ENCODE measurements at places on chromosomes 5 and 9.

DNA sequence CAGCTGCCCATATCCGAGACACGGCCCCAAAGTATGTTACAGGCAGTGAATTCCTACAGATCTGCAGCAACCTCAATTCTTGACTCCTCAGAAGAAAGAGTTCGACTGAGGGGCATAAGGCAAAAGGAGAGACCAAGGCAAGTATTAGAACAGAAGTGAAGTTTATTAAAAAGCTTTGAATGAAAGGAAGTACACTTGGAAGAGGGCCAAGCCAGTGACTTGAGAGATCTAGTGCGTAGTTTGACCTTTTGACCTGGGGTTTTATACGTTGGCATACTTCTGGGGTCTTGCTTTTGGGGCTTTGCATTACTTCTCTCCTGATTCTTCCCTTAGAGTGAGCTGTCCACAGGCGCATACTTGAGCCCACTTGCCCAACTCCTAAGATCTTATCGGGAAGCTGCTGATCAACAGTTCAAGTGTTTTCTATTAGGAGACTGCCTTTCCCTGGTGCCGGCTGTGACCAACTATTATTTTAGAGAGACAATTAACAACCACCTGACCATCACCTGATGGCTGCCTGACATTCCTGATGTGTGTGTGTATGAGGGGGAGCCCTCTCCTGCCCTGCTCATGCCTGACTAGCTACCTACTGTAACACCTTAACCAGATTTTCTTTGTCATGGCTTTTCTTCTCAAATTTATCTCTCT, 1.5 kb upstream of the DEPDC1B start:
- DNase-seq: no peak

GRCh38 chr5:157484768-157485167, 24.8 kb downstream of the NIPAL4 start:
- DNase-seq: no peak

GRCh38 chr5:126917918-126918614, 112.3 kb downstream of the MARCHF3 start:
- DNase-seq: peak; percentile 33

- no peak for DNase-seq
Observed at GRCh38 chr9:9061627-9062026, 1262.0 kb upstream of the DMAC1 start.

DNA sequence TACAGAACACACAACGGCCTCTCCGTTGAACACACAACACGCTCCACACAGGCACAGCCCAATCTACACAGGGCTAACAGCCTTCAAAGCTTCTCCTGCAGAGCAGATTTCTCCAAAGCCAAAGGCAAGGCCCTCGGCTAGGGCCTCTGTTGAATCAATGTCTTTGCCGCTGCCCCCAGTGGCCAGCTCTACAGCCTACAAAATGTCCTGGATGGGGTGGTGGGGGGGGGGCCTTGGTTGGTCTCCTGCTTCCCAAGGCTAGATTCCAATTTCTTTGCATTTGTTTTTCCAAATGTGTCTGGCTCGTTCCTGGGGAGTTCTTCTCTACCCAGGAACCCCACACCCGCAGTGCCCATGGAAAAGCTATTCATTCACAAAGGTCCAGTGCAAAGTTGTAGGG, 167.2 kb downstream of the PAX5 start:
- no peak for DNase-seq

All from renal cortex interstitium (tissue), 15 donors.